ENCODE measurements at places on chromosomes 12 and 14.

- peak; percentile 17 for DNase-seq
Observed at GRCh38 chr12:46342562-46343033, 30.0 kb downstream of the SLC38A2 start.

- no peak for DNase-seq
Observed at GRCh38 chr12:15088105-15088504, 115.3 kb downstream of the PDE6H start.

- no peak for DNase-seq
Observed at GRCh38 chr12:29072631-29073030, 76.4 kb upstream of the FAR2 start.

GRCh38 chr12:121769831-121770301 lies 23.6 kb downstream of the RHOF start:
- DNase-seq = no peak

DNA sequence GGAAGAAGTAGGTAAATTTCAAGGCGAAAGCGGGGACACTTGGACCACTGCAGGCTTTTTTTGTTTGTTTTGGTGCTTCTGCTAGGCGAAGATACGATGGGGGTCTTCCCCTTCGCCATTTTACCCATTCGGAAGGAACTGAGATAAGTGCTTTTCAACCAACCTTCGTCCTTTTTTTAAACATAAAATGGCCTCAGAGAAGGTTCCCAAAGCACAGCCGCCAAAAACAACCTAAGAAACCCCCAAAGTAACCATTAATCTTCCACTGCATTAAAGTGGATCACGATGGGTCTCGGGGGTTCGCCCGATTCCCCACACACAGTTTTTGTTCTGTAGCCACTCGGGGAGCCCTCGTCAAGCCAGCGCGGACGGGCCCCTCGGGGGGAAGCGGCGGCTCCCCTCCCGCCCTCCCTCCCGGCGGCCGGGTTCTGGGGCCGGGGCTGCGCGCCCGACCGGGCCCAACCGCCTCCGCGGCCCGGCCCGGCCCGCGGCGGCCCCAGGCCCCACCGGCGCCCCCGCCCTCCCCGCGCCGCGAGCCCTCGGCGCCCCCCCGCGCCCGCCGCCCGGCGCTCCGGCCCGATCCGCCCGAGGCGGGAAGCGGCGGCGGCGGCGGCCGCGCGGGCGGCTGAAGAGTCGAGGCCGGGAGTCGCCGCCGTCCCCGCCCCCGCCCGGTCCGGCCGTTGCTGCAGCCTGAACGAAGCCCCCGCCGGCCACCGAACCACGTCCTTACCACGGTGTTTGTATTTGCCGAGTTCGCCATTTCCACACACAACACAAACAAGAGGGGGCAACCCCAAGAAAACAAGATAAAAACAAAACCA lies 790 bp downstream of the GTF2A1 start:
- peak; percentile 22 for DNase-seq
